ENCODE measurements at places on chromosomes 3 and 15. TPM values are rescaled to one million over a fixed set of nuclear protein-coding genes. Genes with fewer than 3 reads are reported as not detected.

DNA sequence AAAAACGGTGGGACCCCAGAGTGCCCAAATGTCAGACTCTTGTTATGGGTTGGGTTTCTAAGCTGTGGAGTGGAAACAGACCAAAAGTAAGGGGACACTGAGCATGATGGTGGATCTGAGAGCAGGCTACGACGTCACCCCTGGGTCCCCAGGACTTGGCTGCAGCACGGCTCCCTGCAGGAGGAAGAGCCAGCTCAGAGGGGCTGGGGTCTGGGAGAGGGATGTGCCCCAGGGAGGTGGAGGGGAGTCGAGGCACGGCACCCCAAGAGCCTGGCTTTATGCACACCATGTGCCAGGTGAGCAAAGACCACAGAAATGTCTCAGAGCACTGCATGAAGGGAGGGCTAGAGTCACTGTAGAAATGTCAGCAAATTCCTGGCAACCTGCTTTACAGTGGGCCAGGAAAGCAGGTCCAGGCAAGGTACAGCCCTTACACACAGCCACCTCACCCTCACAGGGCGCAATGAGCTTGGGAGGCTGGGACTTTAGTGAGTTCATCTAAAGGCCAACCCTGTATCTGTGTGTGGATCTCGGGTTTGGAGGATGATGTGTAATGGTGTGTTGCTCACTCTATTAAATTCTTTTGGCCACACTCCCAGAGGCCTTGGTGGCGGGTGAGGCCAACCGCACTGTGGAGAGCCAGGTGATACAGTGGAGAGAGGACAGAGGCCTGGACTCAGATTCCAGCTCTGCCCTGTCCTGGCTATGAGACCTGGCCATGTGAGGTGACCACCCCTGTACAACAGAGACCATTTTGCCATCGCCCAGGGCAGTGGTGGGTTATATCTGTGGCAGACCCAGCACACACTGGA lies 14.1 kb downstream of the CTSH start:
- H3K4me1 ChIP-seq, result no peaks in the 10 kb centered on the region
- H3K4me3 ChIP-seq, result no peak overlapping the region
- no peak overlapping the region for H3K27ac ChIP-seq
- DNase-seq, result no peak
- no peaks in the 10 kb centered on the region for H3K27me3 ChIP-seq

- H3K27ac ChIP-seq, result no peak overlapping the region
- peaks cover 9% of the 10 kb centered on the region for H3K4me1 ChIP-seq
- H3K36me3 ChIP-seq, result no peaks in the 10 kb centered on the region
- DNase-seq, result no peak
Measured at GRCh38 chr3:29385046-29385830, 104.4 kb downstream of the RBMS3 start.

- no peak for DNase-seq
- no peak overlapping the region for H3K4me3 ChIP-seq
- H3K27me3 ChIP-seq, result no peaks in the 10 kb centered on the region
Measured at GRCh38 chr3:147572970-147573340, 163.8 kb downstream of the ZIC1 start.

DNA sequence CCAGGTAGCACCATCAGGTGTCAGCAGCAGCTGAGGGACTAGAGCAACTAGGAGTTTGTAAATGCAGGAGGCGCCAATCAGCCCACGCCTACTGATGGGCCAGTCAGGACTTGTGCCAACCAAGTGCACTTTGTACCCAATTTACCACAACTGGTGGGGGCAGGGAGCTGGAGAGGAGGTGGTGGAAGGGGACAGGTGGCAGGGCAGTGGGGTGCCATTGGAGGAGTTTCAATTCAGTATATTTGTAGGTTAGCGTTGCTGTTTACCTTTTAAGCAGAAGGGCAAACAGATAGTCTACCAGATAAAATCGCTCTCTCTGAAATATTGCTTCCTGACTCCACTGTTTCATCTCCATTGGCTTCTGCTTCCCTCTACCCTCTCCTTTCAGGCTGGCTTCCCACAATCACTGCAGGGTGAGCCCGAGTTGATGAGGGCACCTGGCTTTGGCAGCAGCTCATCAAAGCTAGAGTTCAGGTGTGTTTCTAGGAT lies 75.7 kb downstream of the TRIM69 start:
- DNase-seq, result no peak
- peaks cover 5% of the 10 kb centered on the region for H3K4me1 ChIP-seq
- H3K36me3 ChIP-seq, result no peaks in the 10 kb centered on the region

GRCh38 chr3:48783304-48783703 lies 64.4 kb downstream of the PRKAR2A start:
- no peak for DNase-seq
- H3K4me1 ChIP-seq, result peaks cover under 1% of the 10 kb centered on the region
- no peaks in the 10 kb centered on the region for H3K27me3 ChIP-seq
- H3K36me3 ChIP-seq, result no peaks in the 10 kb centered on the region

GRCh38 chr3:146217324-146217723 lies 33.6 kb downstream of the PLSCR4 start:
- no peaks in the 10 kb centered on the region for H3K4me1 ChIP-seq
- no peaks in the 10 kb centered on the region for H3K27me3 ChIP-seq
- no peak for DNase-seq

DNA sequence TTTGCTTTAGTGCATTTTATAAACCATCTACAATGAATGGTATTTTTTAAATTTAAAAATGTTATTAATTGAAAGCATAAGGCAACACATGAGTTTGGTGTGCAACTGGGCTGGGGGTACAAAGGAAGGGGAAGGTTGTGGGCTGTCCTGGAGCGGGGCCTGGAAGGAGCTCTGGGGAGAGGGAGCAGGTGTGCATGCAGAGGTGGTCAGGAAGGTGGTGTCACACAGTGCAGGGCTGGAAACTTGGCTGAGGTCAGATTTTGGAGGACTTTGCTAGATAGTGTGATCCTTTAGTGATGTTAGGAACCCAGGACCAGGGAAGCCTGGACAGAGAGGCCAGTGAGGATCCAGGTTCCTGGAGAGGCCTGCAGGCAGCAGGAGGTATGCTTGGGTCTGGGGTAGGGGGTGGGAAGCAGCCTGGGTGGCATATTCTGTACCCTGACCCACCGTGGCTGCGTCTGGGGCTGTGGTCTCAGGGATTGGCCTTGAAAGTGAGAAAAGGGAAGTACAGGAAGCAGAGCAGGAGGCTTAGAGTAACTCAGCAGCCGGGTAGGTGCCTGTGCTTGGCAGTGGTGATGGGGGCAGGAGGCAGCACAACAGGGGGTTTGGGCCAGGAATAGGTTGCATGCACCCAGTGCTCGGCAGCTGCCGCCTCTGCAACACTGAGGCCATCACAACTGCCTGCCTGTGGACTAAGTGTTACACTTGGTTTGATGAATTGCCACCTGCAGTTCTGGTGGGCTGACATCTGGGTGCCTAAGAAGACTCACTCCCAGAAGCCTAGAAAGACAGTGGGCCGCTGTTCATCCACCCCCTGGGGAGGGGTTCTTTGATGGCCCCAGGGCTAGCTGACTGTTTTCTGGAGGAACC lies 33.0 kb downstream of the KY start:
- no peak overlapping the region for H3K4me3 ChIP-seq
- DNase-seq, result no peak
- no peaks in the 10 kb centered on the region for H3K4me1 ChIP-seq
- H3K27ac ChIP-seq, result no peak overlapping the region

GRCh38 chr15:42456531-42456930 lies 34.4 kb downstream of the ZNF106 start:
- no peak overlapping the region for H3K27ac ChIP-seq
- H3K4me1 ChIP-seq, result peaks cover 17% of the 10 kb centered on the region
- H3K4me3 ChIP-seq, result no peak overlapping the region
- DNase-seq, result no peak
- H3K27me3 ChIP-seq, result no peaks in the 10 kb centered on the region
- peaks cover 3% of the 10 kb centered on the region for H3K36me3 ChIP-seq

- no peak for DNase-seq
- no peak overlapping the region for H3K4me3 ChIP-seq
- no peaks in the 10 kb centered on the region for H3K27me3 ChIP-seq
- H3K4me1 ChIP-seq, result no peaks in the 10 kb centered on the region
Measured at GRCh38 chr3:120780977-120781376, 38.4 kb downstream of the GTF2E1 start.

- H3K4me1 ChIP-seq, result peaks cover 43% of the 10 kb centered on the region
- H3K27ac ChIP-seq, result peak overlapping the region; percentile 7
- peak; percentile 68 for DNase-seq
- H3K27me3 ChIP-seq, result no peaks in the 10 kb centered on the region
- H3K36me3 ChIP-seq, result no peaks in the 10 kb centered on the region
- no peak overlapping the region for H3K4me3 ChIP-seq
Measured at GRCh38 chr15:89177633-89178306, 43.6 kb downstream of the RLBP1 start.

DNA sequence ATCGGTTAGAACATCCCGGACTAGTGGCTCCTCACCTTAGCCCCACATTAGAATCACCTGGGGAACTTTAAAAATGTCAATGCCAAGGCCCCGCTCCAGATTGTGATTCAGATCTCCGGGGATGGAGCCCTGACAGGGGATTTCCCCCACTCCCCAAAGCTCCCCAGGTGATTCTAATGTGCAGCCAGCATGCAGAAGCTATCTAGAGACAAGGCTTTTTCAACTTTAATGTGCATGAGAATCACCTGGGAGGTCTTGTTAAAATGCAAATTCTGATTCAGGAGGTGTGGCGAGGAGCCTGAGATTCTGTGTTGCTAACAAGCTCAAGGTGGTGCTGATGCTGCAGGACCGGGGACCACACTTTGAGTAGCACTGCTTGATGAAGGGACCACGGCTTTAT lies 156.7 kb downstream of the RAB11A start:
- H3K4me1 ChIP-seq, result no peaks in the 10 kb centered on the region
- DNase-seq, result no peak
- H3K36me3 ChIP-seq, result no peaks in the 10 kb centered on the region
- no peak overlapping the region for H3K27ac ChIP-seq

DNA sequence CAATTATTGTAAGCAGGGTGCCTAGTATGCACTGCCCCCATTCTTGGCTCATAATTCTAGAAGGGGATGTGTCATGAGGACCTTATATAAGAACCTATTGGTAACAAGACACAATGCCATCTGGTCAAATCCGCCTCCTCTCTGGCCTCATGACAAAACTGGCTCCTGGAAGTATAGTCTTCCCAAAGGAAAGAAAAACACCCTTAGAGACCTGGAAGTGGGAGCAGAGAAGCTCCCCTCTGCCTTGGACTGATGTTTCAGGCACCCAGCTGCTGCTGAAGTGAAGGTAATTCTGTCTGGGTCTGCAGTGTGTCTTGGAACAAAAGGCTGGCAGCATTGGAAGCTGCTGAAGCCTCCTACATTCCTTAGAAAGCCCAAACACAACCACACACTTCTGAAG lies 107.2 kb upstream of the CLSTN2 start:
- H3K27ac ChIP-seq, result no peak overlapping the region
- H3K36me3 ChIP-seq, result no peaks in the 10 kb centered on the region
- no peak for DNase-seq
- H3K27me3 ChIP-seq, result peaks cover 8% of the 10 kb centered on the region
- H3K4me1 ChIP-seq, result no peaks in the 10 kb centered on the region

DNA sequence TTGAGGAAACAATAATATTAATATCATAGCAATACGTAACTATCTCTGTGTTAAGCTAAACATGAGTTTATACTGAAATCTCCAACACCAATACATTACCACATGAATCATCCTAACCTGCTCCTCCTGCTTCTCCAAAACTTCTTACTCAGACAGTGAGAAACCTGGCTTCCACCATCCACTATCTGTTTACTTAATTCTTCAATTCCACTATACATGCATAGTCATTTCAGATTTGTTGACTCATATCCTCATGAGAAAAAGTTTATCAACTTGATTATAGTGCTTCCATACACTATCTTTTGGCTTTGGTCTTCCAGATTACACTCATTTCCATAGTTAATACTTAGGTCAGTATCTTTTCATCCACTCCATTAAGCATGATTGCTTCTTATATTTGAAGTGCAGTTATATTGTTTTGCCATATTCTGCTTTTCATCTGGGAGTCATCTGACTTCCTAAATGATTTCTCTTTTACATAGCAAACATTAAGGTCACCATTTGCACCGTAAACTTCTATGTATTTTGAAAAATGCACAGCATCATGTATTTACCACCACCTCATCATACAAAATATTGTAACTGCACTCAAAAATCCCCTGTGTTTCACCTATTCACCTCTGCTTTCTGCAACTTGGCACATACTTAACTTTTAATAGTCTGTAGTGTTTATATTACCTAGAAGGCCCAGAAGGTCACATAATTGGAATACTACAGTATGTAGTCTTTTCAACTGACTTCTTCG lies 970.6 kb downstream of the DIPK2A start:
- H3K27me3 ChIP-seq, result no peaks in the 10 kb centered on the region
- no peak overlapping the region for H3K4me3 ChIP-seq
- no peaks in the 10 kb centered on the region for H3K4me1 ChIP-seq

DNA sequence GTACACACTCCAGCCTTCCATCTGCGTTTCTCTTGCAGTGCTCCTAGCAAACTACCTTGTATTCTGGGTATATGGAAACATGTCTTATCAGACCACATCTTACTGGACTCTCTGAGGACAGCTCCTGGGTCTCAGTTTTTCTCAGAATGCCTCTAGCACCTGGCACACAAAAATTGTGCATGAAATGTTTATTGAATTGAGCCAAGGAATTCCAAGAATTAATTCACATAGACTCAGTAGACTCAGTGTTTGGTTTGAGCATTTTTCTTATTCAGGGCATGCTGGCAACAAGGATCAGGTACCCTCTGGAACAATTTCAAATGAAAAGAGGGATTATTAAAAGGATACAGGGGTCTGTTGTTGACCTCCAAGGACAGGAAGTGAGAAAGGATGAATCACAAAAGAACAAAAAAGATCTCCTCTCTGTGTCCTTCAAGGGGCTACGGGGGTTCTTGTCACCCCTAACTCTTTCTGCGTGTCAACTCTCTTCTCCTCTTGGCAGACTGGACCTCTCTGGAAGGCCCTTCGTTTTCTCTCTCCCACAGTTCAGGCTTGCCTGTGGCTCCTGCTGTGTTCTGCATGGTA lies 270.0 kb upstream of the HES1 start:
- DNase-seq, result no peak
- H3K4me1 ChIP-seq, result peaks cover 17% of the 10 kb centered on the region
- peaks cover 19% of the 10 kb centered on the region for H3K27me3 ChIP-seq
- H3K4me3 ChIP-seq, result no peak overlapping the region

GRCh38 chr15:68655686-68656437 lies 77.1 kb downstream of the CORO2B start:
- no peaks in the 10 kb centered on the region for H3K36me3 ChIP-seq
- no peak overlapping the region for H3K27ac ChIP-seq
- DNase-seq, result no peak

GRCh38 chr15:61083788-61084134 lies 145.3 kb downstream of the RORA start:
- no peaks in the 10 kb centered on the region for H3K4me1 ChIP-seq
- no peak overlapping the region for H3K4me3 ChIP-seq
- DNase-seq, result no peak
- H3K27ac ChIP-seq, result no peak overlapping the region
- H3K36me3 ChIP-seq, result no peaks in the 10 kb centered on the region

GP5 gene
- 1.9 TPM for total RNA-seq

PLSCR2 gene
- total RNA-seq, result not detected

HYKK gene
- 2.8 TPM for total RNA-seq

PLCH1 gene
- total RNA-seq, result 0.14 TPM

FGD5 gene
- not detected for total RNA-seq

ITIH1 gene
- total RNA-seq, result not detected

PGBD4 gene
- 5.1 TPM for total RNA-seq

HTR3E gene
- total RNA-seq, result not detected

GRM7 gene
- not detected for total RNA-seq

FRMD5 gene
- total RNA-seq, result 0.77 TPM

AMOTL2 gene
- 0.07 TPM for total RNA-seq

SEMA3B gene
- 3.3 TPM for total RNA-seq

SLC12A8 gene
- 2.2 TPM for total RNA-seq

ABI3BP gene
- not detected for total RNA-seq

CISH gene
- 271 TPM for total RNA-seq

SSUH2 gene
- total RNA-seq, result 0.31 TPM

XCR1 gene
- total RNA-seq, result not detected

CYP1A2 gene
- not detected for total RNA-seq
